ENCODE measurements at places on chromosomes 11 and 22.

DNA sequence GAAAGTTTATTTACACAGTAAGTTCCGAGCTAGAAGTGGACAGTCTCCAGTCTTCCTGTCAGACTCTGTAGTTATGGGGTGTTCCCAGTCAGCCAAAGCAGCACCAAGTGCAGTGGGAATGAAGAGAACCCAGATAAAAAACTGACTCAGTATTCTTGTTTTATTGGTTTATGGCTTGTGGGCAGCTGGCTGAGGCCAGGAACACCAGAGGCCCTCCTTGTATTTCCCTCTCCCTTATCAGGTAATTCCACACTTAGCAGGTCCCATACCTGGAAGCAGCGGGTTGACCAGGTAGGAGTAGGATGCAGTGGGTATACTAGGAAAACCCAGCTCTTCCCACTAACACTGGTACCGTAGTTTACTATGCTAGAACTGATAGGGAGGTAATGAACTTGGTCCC is 3.5 kb upstream of the BACE1-AS start:
- no peak for DNase-seq

- peak; percentile 58 for DNase-seq
Measured at GRCh38 chr11:833114-833791, 501 bp downstream of the CD151 start.

GRCh38 chr22:19988965-19989724 is 27.5 kb downstream of the ARVCF start:
- DNase-seq, result peak; percentile 17

DNA sequence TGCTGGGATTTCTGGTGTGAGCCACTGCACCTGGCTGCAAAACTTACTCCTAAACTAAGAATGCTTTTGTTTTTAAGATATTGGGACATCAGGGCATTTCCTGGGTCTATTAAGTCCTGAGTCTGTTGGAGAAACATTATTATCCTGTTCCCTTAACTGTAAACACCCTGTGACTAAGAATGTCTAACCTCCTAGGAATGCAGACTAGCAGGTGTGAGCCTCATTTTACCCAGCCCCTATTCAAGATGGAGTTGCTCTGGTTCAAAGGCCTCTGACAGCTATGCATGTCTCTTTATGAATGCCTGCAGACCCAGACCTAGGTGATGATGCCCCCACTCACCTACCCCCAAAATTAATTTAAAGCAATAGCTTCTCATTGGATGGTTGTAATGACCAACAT is 46.2 kb downstream of the DEPDC5 start:
- DNase-seq, result no peak

DNA sequence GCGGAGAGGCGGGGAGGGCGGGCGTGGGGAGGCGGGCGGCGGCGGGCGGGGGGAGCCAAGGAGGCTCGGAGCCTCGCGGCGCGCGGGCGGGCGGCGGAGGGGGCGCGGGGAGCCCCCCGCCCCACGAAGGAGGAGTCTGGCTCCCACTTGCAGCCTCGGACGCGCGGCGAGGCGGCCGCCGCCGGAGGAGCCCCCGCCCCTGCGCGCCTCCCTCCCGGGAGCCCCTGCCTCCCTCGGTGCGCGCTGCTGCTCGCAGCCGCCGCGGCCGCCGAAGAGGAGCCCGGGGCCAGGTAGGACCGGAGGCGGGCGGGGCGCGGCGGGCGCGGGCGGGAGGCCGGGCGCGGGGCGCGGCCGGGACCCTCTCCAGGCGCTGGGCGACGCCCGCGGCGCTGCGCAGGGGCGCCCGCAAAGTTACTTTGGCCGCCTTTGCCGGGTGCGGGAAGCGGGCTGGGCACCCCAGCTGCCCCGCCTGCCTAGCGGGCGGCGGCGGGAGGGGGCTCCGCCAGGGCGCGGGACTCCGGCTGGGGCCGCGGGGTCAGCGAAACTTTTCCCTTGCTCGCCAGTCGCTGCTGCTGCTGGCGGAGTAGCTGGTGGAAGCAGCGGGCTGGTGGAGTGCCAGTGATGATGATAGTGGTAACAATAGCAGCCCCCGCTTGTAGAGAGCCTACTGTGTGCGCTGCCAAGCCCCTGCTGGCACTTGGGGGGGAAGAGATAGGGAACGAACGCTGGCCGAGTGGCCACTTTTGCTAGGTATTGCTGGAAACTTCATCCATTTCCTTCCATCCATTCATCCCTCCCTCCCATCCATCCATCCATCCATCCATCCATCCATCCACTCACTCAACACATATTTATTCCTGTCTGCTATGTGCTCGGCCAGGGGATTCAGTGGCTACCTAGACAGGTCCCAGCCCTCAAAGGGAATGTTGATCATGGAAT is at the start of gene MPPED1:
TSS of gene MPPED1 (plus strand) at position 146 of the 939 bp plus-strand sequence. CDS start 12,972 bp downstream, outside the sequence.
- no peak for DNase-seq

Data from renal pelvis (tissue), 12 donors.